ENCODE measurements at places on chromosomes 7 and 10.

DNA sequence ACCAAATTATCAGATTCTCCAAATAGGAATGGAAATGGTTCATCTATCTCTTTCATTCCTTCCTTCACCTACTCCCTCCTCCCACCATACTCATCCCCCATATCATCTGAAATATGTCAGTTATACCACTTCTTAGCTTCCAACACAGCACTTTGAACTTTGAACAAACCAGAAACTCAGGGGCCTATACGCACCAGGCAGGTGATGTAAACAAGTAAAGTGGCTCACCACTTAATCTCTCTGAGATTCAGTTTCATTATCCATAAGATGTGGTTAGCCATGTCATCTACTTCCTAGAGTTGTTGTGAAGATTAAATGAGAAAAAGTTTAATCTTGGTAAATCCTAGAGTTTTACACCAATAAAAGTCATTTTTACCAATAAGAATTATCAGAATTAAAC, 65.9 kb upstream of the LRRN3 start:
- DNase-seq = no peak

DNA sequence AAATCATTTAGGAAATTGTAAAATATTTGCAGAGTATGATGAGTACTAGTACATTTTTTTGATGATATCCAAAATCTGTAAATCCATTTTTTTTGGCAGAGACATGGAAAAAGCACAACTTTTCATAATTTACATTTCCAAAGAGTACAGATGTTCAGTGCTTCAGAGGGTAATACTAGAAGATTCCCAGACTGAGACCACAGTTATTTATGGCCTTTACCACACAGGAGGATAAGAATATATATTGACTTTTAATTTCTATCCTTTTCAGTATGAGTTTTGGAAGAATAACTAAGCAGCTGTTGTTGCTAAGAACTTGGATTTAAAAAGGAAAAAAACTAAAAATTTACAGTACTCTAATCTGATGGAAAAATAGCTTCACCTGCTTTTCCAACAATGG, 61.9 kb downstream of the HGF start:
- DNase-seq = no peak

- no peak for DNase-seq
Measured at GRCh38 chr10:51235865-51236264, 161.6 kb downstream of the PRKG1 start.

DNA sequence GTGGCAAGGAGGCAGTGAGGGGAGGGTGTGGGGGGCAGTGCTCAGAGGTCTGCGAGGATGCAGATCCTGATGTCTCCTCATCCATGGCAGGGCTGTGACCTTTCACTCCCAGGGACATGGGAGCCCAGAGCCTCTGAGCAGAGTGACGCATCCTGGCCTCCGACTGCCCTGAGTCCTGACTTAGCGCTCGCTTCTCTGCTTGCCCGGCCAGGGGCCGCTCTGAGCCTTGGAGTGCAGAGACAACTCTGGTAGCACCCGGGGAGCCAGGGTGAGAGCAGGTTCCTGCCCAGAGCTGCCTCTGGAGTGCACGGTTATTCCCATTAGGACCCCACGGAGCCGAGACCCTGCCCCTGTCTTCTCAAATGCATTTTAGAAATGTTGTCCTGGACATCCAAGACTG, 188.0 kb downstream of the TCERG1L start:
- DNase-seq = no peak

DNA sequence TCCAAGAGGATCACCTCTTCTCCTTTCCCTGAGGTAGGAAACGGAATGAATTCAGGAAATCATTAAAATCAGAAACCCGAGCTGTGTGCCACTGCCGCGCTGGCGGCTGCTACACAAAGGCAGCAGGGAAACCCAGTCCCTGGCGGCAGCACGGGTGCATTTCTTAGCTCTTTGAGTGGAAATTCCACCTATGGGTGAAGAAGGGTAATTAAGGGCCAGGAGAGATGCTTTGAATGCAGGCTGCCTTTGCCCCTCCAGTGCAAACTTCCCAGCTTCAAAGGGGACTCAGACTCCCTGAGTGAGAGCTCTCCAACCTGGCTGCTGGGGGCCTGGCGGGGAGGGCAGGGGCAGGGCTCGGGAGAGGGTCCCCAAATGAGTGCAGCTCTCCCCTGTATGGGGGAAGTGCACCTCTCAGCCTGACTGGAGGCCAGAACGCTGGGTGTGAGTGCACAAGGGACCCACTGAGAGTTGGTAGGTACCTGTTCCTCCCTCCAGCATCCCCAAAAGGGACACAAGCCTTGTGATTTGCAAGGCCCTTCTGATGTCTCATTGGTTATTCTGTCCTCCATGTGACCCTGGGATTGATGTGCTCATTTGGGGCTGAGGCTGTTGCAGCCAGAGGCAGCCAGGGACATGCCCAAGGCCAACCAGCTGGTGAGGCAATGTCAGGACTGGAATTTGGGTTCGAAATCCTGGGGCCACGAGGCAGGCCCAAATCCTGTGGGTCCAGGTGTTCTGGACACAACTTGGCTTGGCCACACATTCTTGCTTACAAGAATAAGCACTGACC, 16.3 kb upstream of the ZMIZ1 start:
- no peak for DNase-seq

DNA sequence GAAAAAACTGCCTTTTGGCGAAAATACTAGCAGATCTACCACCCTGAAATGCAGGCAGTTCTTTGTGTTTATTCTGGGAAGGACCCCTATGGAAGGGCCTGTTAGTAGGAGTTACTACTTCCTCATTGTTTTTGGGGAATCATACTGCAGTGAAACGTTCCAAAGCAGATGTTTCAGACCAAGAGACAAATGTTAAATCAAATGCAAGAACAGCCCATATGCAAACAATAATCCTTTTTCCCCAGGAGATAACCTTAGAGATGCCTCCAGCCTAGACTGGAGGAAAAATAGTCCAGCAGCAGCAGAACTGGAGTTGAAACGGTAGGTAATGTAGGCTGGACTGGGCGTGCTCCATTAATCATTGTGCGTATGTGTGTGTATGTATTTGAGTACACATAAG, 65.9 kb upstream of the VWDE start:
- DNase-seq = no peak

- peak; percentile 71 for DNase-seq
Measured at GRCh38 chr7:107150375-107151073, 18.3 kb upstream of the HBP1 start.

DNA sequence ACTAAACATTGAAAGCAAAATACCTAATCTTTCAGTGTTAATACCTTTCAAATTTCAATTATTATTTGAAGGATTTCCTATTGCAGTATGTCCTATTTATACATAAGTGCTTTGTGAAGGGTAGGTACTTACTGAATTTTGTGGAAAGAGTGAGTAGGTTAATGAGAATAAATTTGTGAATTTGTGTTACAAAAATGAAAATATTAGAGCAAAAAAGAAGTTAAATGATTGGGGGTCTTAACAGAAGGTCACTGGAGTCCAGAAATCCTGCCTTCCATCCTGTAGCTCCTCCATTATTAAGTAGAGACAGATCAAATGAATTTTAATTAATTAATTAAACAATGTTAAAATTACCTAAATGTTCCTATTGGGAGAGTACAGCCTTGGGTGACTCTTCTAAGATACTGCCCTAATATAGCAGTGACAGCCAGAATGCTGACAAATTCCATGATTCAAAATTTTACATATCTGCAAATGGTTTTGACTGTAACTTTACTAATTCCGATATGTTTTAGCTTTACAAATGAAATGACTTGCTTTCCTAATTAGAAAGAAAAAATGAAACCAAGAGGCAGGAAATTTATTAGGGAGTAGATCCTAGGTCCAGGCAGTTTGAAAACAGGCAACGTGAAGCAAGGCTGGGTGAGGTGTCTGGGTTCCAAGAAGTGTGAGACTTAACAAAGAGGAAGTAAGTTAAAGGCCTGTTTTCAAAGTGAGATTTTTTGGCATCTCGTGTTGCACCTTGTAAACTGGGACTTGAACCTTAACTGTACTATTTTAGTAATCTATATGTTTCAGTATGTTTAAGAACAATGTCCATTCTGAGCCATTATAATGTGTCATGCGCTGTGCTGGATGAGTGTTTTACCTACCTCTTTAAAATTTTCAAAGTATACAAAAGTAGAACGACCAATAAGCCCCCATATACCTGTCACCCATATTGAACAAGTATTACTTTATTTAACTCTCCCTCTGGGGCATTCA, 1.5 kb downstream of the PIK3CG start:
- no peak for DNase-seq

DNA sequence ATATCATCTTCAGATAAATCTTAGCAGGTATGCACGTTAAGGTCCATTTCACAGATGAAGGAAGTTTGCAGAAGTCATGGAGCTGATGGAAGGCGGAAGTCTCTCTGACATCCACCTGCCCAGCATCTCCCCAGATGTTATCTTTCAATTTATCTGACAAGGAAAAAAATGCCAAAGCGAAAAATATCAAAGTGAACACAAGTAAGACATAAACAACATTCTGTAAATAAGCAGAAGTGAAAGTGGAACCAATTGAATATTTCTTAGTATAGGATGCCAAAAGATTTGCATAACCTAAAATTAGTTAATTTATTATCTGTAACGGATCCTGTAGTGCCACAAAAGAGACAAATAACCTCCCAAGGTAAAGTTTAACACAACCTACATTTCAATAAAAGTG, 73.6 kb upstream of the NEBL start:
- no peak for DNase-seq

GRCh38 chr7:95099106-95099505, 191.7 kb downstream of the PPP1R9A start:
- DNase-seq = no peak

- DNase-seq = no peak
Measured at GRCh38 chr10:95236068-95236903, 42.2 kb downstream of the ACSM6 start.

DNA sequence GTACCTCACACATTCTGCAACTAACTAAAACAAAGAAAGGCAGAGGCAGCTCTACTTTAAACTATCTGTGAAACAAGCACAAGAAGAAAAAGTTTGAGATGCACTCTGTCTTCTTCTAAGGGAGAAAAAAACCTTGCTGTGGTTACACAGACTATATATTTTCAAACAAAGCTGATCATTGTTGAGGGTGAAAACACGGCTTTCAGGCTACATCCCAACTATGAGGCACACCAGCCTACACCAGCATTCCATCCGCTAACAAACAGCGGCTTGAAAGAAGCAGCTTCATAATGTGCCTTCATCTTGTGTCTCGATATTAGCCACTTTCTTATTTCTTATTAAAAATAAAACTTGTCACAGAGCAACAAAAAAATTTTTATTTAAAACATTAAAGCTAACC, 79.1 kb downstream of the USP6NL start:
- no peak for DNase-seq

- no peak for DNase-seq
Measured at GRCh38 chr7:84009782-84010181, 184.8 kb downstream of the SEMA3A start.

DNA sequence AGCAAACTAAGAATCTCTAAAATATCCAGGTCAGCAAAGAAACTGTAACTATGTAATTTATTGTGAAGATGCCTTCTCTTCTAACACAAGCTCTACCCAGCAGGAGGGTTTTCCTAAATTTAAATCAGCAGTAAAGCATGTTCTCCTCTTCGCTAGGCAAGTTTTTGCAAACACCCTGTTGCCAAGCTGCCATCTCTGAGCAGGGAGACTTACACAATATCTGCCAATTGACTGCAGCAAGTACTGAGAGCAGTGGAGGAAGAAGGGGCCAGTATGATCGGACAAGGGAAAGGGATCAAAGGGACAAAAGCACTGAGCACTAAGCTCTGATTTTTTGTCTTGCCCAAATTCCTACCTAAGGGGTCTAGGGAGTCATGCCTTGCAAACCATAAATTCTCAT, 16.0 kb upstream of the LANCL2 start:
- no peak for DNase-seq

- no peak for DNase-seq
Measured at GRCh38 chr7:148607151-148607661, 16.6 kb downstream of the C7orf33 start.

DNA sequence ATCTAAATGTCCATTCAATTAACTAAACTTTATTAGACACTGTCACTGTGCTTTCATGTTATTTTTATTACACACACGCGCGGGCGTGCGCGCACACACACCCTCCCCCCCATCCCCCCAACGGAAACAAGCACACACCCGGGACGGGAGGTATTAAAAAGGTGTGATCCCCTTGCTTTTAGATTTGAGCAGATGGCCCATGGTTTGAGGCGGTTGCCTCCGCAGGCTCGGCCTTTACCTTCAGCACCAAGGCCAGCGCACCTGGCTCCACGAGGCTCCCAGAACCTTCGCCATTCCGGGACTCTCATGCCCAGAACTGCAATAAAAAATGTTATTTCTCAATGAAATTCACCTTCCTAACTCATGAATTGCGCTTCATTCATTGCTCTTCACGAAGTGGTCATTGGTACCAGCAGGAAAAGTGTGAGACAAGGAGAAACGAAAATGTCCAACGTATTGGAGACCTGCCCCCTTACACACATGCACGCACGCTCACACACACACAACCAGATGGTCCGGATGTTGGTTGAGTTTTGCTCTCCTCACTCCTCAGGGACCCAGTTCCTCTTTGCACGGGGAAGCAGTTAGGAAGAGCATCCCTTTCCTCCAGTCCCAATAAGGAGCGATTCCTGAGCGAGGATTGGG, 20.8 kb upstream of the PTF1A start:
- no peak for DNase-seq

DNA sequence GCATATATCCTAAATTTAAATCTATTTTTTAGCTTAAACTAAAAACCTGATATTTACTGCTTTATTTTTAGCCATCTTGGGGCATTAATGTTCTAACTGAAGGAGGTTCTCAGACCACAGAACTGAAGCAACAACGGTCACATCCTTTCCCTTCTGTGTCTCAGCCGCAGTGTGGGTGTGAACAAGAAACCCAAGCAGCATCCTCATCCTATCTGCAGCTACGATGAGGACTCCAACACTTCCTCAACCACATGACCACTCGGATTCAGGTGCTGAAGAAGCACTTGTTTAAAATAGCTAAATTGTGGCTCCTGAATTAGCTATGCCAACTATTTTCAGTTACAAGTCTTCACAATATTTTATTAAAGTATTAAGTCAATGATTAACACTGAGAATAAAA, 5.3 kb downstream of the ESYT2 start:
- DNase-seq = no peak

- DNase-seq = no peak
Measured at GRCh38 chr10:23742807-23743206, 303.9 kb downstream of the OTUD1 start.

- no peak for DNase-seq
Measured at GRCh38 chr7:50164559-50165170, 71.6 kb upstream of the ZPBP start.

DNA sequence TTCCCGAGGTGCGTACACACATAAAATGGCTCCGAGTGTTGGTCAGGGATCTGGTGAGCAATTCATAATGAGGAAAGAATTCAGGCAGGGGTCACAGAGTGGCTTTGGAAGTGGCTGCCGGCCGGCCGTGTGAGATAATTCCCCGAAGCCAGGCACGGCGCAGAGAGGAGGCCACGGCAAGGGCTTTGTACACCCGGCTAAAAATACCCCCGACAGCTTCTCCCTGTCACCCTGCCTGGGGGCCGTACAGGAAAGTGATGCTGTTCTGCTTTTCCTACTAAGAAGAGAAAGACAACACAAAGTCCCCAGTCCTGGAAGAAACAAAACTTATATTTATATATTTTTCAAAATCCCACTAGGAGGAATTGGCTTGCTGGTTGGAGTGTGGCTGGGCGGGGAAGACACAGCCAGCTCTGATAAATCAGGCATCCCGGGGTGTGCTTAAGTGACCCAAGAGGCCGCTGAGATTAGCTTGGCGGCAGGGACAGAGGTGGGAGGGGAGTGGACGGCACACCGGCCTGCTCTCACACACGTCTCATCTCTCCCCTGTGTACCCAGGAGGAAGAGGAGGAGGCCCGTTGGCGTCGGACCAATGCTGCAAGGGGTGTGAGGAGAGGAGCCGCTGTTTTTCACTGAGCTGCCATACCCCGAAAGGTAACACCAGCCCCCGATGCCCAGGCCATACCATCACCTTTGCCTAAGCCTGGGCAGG, 70.5 kb downstream of the ZMIZ1 start:
- DNase-seq = no peak
